Activated T-helper 1 cell treated with anti-CD3 and anti-CD28 coated beads, Interleukin-2, amount 50 U/mL, for 16 hours (primary cell): ENCODE measurements at places on chromosomes 1 and 21.
A peak's percentile ranks its signal among the peaks of the same experiment; 100 is the strongest.

DNA sequence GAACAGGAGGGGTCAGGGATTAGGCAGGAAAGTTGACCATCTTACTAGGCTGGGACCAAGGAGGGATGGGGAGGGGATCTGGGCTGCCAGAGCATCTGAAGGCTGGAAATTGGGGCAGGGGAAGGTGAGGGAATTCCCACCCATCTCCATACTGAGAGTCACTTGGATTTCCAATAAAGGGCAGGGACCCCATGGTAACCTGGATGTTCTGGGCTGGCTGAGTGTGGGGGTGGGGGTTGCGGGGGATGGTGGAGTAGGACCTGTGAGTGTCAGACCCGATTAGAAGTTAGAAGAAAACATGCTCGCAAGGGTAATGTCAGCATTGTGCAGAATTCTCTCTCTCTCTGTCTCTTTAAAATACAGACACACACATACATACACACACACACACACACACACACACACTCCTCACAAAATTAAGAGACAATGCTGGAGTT is 40.0 kb upstream of the EPS15 start:
- DNase-seq, result no peak

DNA sequence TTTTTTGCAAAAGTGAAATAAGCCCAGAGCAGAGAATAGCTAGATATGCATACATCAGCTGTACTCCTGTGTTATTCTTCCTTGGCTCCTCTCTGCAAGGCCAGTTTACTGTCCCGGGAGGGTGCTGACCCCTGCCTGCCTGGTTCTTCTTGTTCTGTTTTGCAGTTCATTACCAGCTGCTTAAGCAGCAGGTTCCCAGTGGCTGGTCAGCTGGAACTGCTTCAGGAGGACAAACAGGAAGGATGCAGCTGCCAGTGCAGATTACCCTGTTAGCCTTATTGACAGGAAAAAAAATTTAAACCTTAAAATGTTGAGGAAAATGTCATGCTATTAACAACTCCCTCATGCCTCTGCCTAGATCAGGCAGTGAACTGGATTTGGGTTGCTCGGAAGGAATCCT is 16.0 kb upstream of the LRIG2 start:
- no peak for DNase-seq

GRCh38 chr1:223545343-223545742 is 120.2 kb downstream of the CAPN8 start:
- no peak for DNase-seq

DNA sequence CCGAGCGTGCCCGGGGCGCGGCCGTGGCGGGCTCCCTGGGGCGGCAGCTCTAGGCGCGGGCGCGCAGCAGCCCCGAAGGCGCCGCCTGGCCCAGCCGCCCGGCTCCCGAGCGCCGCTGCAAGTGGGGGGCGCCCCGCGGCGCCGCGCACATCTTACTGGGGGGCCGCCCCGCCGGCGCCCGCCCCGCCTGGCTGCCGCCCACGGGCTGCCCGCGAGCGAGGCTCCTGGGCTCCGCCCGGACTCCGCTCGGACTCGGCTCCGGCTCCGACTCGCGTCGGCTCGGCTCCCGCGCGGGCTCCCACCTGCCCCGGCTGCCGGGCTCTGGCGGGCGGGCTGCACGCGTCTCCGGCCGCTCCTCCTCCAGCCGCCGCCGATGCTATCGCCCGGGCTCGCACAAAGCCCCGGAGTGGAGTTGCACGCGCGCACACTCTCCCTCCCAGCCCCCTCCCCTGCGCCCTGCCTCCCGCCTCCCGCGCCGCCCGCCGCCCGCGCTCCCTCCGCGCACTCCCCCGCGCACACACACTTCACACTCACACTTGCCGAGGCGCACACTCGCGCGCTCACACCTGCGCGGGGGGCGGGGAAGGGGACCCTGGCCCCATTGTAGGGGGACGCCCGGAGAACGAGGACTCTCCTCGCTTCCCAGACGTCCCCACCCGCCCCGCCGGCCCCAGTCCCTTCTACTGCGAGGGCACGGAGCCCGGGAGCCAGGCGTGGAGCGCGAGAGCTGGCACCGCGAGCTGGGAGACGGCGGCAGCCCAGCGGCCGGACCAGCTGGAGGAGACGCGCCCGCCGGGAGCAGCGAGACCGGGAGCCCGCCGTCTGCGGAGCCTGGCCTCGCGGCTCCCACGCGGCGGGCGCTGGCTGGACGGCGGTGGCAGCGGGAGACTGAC is at the start of gene GRIK3:
TSS of gene GRIK3 (minus strand) at position 395 of the 893 bp plus-strand sequence. CDS start 407 bp downstream, outside the sequence.
- DNase-seq, result no peak

GRCh38 chr1:8397511-8397910 is 79.6 kb downstream of the SLC45A1 start:
- DNase-seq, result no peak

GRCh38 chr1:147169840-147170674 is 2.2 kb downstream of the PRKAB2 start:
- no peak for DNase-seq

DNA sequence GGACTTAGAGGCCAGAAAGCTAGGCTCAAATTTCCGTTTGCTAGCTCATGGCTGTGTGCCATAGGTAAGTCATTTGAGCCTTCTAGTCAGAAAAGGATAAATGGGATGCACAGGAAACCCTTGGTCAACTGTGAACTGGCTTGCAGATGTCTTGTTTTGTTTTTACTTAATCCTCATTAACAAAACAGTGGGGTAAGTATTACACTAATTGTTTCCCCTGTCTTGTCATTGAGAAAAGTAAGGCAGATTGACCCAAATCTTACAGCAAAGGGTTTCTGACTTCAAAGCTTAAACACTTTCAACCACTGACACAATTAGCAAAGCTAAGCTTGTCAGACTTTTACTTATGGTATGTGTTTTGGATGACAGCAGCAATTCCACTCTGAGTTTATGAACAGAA is 291.3 kb downstream of the NTNG1 start:
- DNase-seq, result no peak

DNA sequence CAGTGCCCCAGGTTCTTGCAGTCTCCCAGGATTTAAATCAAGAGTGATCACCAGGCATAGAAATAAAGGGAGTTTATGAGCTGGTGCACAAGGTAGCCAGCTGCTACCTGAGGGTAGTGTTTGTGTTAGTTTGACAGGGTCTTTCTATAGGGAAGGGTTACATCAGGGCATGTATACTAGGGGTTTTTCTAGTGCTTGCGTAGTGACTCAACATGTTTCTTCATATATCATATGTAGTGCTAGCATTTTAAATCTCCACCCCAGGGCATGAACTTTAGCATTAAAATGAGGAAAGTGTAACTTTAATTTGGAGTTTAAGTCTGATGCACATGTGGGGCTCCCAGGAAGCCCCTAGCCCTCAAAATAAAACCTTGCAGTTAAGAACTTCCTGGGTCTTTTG is 86.5 kb upstream of the TNR start:
- no peak for DNase-seq

- no peak for DNase-seq
Measured at GRCh38 chr21:20789729-20790500, 208.3 kb upstream of the NCAM2 start.

GRCh38 chr1:115507901-115508300 is 133.9 kb upstream of the VANGL1 start:
- no peak for DNase-seq

DNA sequence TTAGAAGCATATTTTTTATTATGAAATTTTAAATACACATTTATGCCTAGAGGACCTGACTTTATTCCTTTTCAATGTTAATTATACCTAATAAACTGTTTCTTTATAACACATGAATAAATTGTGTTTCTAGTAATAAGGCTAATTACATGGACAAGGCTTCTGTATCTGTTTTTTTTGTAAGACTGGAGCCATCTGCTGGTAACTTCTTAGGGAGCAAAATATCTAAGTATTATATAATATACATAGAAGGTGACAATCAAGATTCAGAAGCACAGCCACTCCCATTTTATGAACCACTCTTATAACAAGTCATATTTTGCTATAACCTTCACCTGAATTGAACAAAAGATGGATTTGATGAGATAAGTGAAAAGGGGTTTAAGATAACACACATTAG is 84.2 kb downstream of the LBR start:
- no peak for DNase-seq

DNA sequence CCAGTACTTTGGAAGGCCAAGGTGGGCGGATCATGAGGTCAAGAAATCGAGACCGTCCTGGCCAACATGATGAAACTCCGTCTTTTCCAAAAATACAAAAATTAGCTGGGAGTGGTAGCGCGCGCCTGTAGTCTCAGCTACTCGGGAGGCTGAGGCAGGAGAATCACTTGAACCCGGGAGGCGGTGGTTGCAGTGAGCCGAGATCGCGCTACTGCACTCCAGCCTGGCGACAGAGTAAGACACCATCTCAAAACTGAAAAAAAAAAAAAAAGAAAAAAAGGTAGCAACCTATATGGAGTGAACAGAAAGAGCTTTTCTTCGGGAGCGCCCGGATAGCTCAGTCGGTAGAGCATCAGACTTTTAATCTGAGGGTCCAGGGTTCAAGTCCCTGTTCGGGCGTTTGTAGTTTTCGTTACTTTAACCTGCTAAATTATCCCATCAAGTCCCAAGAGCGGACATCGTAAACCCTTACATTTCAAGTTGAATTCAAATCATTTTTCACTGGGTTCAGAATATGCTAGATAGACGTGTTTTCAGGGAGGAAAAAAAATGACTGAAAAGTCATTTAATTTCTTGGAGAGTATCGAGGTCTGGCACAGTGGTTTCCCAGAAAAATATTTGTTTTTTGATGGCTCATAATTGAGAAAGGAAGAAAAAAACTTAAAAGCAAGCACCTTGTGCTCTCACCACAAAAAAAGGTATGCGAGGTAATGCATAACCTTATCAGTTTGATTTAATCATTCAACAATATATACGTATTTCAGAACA is 9.8 kb upstream of the MDM4 start:
- DNase-seq, result peak; percentile 54

GRCh38 chr1:8297245-8297644 is 20.7 kb upstream of the SLC45A1 start:
- DNase-seq, result no peak

DNA sequence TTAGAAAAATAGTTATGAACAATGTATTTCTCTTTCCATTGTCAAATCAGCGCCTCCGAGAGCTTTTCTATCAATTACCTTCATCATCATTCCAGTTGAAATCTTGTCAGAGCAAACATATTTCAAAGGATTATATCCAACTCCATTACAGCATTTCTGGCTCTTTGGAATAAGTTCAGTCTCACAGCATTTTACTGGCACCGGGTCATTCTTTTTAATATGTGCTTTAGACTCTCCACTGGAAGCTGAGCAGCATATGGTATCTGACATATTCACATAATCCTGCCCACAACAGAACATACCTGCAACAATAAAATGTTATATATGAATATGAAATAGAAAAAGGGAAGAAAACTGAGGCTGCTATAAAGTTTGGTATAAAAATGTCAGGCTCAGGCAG is 222.9 kb downstream of the KCTD3 start:
- no peak for DNase-seq

DNA sequence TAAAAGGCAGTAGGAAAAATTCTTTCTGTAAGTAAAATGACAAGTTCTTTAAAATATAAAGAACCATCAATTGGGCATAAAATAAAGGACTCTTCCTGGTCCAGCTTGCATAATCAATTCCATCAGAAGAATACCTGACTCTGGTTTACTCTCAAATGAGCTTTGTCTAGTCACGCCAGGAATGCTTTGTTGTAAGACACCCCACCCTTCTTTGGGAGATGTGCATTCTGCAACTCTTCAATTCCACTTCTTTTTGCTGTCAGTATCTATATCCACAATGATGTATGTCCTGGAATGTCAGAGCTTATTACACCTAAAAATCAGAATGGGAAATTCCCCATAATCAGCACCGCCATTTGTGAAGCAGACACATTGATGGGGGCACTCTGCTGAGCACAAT is 76.1 kb downstream of the PTPN14 start:
- DNase-seq, result no peak

DNA sequence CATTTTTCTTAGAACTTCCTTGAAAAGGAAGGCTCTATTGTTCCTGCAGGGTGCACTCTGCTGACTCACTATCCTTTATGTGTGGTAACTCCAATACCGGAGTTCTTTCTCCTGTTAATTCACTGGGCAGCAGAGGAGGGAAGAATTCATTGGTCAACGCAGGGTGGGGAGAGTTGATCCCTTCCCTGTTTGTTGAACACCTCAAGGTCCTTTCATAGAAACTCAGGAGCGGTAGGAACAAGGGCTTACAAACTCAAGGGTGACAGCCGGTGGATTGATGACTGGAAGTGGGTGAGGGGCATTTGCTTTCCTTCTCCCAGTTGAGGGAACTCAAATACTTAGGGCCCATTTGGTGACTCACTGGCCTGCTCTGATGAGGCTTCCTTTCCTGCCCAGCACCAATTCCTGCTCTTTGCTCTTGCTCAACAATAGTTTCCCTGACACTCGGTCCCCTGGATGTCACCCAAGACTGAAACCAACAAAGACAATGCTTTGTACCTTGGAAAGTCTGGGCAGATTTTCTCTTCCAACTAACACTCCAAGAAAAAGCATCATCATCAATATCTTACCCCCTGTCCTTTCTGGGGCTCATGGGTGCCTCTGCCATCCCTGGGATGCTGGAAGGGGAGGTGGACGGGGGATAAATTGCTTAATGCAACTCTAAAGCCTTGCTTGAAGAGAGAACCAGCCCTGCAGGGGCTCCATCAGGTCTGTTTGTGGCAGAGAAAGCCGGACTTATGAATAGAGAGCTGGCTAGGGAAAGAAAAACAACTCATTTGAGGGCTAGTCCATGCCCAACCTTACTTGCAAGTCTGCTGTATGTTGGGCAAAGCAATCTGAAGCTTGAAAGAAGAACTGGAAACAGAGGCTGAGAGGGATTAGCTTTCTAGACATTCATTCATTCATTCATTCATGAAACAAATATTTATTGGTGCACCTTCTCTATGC is 9.3 kb downstream of the SLC26A9 start:
- no peak for DNase-seq

GRCh38 chr1:26281971-26282370 is 2.1 kb downstream of the SH3BGRL3 start:
- no peak for DNase-seq

GRCh38 chr21:41643246-41643966 is 123.4 kb downstream of the RIPK4 start:
- DNase-seq, result no peak

GRCh38 chr1:36847186-36847585 is 187.1 kb downstream of the GRIK3 start:
- DNase-seq, result no peak

DNA sequence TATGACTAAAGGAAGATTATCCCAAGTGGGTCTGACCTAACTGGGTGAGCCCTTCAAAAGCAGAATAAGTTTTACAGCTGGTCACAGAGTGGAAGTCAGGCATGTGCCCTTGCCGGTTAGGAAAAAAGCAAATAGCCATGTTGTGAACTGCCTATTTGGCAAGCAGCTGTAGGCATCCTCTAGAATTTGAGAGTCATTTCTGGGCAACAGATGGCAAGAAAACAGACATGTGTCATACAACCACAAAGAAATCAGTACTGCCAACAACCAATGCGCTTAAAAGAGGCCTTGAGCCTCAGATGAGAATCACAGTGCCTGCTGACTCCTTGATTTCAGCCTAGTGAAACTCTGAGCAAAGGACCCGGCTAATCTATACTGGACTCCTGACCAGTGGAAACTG is 26.8 kb downstream of the LRRC53 start:
- no peak for DNase-seq

- no peak for DNase-seq
Measured at GRCh38 chr1:118615066-118615465, 373.1 kb downstream of the TBX15 start.
